Brain pericyte (primary cell): ENCODE measurements at places on chromosomes 4 and X.

DNA sequence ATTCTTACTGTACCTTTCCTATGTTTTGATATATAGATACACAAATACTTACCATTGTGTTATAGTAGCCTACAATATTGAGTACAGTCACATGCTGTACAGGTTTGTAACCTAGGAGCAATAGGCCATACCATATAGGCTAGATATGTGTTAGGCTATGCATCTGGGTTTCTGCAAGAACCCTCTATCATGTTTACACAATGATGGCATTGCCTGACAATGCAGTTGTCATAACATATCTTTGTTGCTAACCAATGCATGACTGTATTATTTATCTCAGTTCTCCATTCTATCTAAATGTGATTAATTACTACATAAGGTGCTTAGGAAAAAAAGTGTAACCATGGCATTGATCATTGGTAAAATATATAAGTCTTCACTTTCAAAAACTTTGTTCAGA, 10.0 kb upstream of the SPCS3 start:
- DNase-seq = no peak

DNA sequence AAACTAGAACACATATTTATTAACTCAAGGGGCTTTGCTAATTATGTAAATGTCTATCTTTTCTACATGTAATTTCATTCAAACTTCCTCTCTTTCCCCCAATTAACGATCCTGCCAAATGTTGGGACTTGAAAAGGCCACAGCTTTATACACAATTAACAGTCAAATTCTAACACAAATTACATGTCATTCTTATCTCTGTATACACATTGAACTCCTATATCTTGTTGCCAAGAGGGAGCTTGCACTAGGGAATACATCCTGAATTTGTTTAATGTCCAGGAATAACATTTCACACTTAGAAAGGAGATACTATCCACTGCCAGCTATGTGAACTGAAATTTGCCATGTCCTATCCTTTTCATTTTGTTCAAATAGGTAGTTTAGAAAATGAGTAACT, 38.9 kb upstream of the MAB21L2 start:
- no peak for DNase-seq

DNA sequence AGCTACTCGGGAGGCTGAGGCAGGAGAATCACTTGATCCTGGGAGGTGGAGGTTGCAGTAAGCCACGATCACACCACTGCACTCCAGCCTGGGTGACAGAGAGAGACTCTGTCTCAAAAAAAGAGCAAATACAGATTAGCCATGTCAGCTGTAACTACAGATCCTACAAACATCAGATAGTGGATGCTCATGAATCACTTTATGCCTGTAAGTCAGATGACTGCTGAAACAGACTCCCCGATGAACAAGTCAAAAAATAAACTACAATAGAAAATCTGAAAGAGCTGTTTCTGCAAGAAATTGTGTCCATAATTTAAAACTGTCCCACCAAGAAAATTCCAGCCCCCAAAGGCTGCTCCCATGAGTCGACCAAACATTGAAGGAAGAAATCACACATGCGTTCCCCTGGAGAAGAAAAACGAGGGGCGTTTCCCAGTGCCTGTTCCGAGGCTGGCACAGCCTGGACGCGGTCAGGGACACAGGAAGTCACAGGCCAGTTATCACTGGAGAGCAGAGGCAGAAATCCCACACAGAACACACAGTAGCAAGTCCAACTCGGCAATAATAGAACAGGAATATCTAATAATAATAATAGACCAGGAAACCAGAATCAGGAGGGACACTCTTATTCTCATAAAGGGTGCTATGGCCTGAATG, 30.0 kb upstream of the GTPBP6 start:
- DNase-seq = no peak

DNA sequence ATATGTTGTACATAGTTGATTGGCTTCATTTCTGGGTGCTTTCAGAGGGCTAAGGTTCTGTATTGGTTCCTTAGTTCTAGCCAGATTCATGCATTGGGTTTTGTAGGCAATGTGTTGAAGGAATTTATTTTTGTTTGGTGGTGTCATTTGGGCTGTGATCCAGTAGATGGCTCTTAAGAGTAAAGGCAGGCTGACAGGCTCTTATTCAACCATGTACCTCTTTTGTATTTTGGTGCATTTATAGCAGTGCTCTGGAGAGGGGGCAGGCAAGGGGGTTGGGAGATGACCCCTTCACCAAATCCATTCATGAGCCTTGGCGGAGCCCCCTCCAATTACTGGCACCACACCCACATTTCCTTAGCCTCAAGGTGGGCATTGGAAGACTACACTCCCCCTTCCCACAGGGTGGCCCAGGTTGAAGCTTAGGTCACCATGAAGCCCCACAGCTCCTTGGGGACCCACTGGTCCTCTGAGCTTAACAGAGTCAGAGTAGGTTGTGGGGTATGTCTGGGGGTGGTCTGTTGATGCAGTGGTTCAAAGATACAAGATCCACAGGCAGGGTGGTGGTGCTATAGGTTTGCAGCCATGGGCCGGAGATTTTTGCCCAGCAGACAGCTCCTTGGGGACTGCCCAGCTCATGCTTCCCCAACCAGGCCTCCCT, 143.0 kb upstream of the GNPDA2 start:
- DNase-seq = no peak

DNA sequence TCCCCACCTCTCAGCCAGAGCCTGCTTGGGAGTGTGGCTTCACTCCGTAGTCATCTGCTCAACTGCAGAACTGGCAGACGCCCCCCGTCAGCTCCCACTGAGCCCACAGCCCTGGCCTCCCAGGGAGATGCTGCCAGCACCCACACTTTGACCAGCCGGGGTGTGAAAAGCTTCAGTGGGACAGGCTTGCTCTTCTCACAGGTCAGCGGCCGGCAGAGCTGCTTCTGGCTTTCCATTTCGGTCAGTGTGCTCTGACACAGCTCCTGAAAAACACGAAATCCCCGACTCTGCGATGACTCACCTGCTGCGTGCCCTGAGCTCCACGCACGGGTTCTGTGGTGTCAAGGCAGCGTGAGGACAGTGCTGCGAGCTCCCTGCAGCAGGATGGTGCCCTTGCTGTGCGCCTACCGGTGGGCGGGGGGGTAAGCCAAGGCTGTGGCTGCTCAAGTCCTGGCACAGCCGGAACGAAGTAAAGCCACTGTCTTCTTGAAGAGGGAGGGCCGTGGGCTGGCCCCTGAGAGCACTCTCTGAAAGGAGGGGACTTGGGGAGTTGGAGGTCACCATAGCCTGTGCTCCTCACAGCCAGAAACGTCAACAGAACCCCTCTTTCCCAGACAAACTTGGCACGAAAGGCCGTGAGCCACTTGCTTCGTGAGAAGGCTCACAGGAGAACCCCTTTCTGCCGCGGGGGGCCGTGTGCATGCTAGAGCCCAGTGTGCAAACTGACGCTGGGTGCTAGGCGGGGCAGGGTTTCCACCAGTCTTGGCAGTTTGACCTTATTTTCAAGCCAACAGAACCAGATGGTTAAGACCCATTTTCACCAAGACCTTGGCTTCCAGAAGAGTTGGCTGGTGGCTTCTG, 23.6 kb downstream of the NOP14 start:
- no peak for DNase-seq
